ENCODE measurements at places on chromosomes 6 and 20.

GRCh38 chr6:144655376-144655775, 370.2 kb downstream of the UTRN start:
- DNase-seq: no peak

DNA sequence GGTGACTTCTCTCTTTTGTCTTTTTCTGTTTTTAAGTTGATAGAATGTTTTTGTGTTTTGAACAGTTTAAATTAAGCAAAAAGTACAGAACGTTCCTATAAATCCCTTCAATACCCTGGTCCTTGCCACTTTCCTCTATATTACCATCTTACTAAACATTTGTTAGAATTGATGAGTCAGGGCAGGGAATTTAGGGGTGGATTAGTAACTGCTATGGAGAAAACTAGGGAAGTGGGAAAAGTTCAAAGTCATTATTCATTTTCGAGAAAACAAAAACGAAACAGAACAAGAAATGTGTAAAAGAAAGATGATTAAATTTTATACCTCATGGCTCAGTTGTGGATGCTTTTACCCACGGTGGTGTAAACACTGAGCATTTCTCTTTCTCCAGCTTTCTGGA, 240.4 kb upstream of the SULF2 start:
- peak; percentile 67 for DNase-seq

- DNase-seq: no peak
These were observed 133.4 kb downstream of the CEBPB start for GRCh38 chr20:50323777-50324775.

DNA sequence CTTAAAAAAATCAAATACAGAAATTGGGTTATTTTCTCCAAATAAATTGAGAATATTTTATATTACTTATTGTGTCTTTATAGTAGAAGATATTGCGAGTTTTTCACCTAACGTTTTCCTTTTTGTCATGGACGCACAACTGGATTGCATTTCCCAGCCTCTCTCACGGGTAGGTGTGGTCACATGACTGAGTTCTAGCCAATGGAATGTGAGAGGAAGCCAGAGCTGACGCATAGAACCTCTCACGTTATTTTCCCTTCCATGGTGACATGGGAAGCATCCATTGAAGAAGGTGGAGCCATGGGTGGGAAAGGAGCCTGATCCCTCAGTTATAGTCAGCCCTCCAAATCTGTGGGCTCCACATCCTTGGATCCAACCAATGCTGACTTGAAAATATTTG, 155.9 kb upstream of the UST start:
- DNase-seq: no peak

DNA sequence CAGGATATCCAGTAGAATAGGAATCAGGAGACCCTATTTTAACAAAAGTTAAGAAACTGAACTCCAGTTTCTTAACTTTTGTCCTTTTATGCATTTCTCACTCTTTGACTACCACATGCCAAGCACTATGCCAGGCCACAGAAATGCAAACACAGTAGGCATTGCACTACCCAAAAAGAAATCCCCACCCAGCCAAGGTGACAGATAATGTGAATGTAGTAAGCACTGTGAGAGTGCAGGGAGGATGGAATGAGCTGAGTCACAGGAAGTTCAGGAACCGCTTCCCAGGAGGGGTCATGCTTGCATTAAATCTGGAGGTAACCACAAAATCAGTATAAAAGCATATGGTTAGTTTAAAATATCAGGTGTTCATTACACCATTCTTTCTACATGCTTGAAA, 20.1 kb upstream of the FAM83C start:
- peak; percentile 87 for DNase-seq

DNA sequence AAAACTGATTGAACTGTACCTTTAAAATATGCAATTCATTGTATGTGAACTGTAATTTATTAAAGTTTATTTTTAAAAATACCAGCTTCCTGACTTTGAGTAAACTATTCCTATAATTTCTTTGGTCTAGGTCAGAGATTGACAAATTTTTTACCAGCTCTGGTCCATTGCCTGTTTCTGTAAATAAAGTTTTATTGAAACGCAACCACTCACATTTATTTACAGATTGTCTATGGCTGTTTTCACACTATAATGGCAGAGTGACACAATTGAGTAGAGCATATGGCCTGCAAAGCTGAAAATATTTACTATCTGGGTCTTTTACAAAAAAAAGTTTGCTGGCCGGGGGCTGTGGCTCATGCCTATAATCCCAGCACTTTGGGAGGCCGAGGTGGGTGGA, 33.0 kb upstream of the NFATC2 start:
- DNase-seq: no peak

- DNase-seq: no peak
These were observed 13.6 kb downstream of the KCNK5 start for GRCh38 chr6:39215640-39216158.

DNA sequence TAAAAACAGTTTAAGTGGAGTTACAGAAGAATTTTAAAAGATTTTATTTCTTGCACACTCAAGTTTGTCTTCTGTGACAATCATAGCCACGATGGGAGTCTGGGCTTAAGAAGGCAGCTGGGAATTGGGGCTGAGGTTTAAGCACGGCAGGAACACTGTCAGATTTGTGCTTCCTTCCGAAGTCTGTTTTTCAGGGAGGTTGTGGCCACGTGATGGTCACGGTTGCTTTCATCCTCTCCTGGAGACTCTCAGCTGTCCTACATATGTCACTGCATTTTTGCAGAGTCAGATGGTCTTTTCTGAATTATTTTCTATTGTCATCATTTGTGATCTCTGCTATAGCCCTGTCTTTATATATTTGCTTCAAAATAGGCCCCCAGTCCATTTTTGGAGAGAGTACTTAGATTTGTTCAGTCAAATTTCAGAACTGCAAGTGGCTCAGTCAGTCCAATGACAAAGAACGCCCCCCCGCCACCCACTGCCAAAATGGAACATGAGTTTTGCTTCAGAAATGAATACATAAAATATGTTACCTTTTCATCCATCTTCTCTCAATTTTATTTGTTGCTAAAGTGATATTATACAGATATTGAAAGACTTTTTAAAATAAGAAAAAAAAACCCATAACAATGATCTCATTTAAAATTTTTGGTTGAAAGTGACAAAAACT, 111.8 kb upstream of the ZFP64 start:
- DNase-seq: no peak

DNA sequence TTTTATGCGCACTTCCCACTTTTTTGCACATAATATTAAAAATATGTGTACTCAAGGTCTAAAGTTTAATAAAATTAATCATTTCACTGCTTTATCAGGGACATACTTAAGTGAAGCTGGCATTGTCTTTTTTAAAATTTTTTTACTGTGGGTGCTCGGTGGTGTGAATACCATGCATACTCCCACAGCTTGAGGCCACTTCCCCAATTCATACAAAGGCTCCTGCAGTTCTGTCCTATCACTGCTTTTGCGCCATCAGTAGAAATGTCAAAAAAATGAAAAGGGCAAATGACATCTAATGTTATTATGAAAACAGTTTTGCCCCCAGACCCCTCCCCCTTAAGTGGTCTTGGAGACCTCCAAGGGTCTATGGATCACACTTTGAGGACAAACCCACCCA, 464.1 kb upstream of the ARID1B start:
- DNase-seq: no peak

DNA sequence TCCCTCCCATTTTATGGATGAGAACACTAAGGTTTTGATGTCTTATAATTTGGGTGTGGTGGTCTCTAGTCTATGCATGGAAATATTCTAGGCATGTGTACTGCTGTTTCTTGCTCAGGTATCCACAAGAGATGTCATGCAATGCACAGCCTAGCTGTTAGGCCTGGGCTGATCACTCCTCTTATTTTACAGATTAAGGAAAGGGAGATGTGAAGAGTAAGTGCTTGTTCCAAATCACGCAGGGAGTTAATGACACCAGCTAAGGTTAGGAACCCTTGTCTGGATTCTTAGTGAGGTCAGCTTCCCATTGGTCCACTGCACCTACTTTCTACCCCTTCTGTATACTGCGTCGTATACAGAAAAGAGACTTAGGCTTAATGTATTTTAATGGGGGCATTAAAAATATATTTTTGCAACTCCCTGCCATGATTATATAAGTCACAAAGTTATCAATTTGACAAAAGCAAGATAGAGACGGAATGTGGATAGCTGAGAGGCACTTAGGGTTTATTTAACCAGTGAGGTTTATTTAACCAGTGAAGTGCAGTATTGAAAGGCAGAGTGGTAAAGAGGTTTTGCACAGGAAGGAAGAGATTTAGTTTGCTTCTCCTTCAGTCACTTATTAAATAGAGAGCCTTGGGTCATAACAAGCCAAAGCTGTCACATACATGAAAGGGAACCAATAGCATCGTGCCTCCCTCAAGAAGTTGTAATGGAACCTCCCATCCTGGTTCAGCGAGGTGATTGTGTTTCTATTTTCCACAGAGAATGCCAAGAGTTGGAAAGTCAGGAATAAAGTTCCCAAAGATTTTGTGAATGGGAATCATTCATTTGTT, 95.0 kb upstream of the FAM184A start:
- no peak for DNase-seq

GRCh38 chr6:37516076-37516919, 16.6 kb upstream of the CCDC167 start:
- no peak for DNase-seq

GRCh38 chr6:137646484-137646883, 152.3 kb upstream of the OLIG3 start:
- no peak for DNase-seq

DNA sequence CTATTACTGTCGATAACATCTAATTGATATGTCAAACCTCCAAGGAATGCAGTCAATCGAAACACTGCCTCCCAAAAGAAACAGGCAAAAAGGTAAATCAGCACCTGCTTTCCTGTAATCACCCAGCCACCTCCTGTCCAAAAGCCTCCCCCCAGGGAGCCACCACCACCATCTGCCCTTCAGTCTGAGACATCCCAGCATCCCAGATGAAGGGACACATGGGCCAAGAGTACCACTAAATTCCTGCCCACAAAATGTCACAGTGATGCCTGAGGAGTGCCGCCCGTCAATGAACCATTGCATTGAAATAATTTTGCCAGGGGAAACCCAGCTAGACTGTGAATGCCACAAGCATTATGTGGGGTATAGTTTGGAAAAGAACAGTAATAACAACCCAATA, 401.7 kb downstream of the ZFAND3 start:
- no peak for DNase-seq

DNA sequence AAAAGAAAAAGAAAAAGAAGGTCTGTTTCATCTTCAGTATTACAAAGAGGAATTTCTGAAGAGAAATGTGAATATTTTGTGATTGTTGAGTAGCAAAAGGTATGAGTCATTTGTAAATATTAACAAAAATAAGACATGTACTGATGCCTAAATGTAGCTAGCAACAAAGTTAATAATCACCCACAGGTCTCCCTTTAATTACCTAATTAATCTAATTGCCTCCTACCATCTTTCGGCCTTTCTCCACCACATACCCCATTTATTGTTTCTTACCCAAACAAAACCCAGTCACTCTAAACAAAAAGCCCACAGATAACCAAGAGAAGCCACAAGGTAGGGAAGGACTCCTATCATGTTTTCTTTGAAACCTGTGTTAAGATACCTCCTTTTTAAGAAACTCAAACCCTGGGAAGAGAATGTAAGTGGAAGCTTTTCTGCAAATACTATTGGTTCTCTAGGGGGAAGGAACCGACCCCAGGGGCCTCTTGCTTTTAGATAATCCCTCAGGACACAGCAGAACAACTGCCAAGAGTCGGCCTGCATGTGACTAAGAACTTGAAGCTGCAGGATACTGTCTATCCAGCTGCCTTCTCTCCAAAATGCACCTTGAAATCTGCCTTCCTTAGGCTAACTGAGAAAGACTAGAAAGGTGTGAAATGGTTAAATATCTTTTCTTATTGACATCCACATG, 16.1 kb upstream of the STK38 start:
- DNase-seq: peak; percentile 45

DNA sequence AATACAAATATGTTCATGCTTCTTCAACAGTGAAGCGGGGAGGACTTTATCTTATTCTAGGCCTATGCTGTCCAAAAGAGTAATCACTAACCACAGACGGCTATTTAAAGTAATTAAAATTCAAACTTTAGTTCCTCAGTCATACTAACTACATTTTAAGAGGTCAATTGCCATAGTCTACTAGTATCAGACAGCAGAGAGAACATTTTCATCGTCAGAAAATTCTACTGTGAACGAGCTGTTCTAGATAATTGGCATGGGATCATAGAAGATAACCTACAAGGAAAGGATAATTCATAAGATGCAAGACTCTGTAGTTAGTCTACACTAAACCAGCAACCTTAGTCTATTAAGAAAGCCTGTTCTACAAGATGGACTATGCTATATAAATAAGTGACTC, 44.4 kb downstream of the PRKN start:
- no peak for DNase-seq

DNA sequence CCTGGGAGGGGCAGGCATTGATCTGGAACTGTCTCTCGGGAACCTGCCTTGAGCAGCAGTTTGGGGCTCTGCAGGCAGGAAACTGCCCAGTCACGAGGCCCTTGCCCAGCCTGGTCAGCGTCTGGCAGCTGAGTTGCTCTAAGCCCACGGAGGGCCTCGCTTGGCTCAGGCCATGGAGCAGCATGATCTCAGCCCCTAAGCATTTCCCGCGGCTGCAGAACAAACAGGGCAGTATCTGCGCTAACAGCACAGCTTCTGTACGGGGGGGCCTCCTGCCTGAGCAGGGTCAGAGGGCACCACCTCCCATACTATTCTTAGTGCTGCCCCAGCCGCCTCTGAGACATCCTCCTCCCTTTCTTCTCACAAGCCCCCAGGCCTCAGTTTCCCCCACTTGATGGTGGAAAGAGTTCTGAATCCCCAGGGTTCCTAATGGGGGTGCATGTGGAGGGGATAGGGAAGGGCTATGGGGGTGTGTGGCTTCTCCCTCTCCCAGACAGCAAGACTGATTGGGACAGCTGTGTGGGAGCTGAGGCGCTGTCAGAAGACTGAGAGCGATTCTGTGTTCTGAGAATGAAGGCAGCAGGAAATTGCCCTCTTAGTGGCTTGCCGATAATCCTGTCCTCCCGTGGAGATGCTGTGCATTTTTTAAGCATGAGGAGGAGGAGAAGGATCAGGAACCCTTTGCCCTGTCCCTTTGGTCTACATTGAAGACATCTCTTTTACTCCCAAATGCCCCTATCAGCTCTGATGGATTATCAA, 46.4 kb downstream of the MOCS1 start:
- DNase-seq: peak; percentile 96

DNA sequence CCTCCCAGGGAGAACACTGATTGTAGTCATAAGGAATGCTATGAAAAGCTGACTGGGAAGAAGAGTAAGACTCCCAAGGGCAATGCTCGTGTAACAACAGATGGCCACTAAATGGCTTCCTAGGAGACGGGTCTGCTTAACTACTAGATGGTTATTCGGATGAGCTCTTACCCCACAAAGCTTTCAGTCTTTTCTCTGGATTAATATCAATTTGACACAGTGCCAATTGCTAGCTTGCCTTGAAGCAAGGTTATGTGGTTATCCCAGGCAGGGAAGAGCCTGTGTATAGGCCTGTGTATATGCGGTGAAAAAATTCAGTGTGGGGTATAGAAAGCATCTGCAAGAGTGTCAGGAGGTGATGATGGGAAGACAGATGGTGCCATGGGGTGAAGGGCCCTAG, 86.4 kb upstream of the NOX3 start:
- no peak for DNase-seq

DNA sequence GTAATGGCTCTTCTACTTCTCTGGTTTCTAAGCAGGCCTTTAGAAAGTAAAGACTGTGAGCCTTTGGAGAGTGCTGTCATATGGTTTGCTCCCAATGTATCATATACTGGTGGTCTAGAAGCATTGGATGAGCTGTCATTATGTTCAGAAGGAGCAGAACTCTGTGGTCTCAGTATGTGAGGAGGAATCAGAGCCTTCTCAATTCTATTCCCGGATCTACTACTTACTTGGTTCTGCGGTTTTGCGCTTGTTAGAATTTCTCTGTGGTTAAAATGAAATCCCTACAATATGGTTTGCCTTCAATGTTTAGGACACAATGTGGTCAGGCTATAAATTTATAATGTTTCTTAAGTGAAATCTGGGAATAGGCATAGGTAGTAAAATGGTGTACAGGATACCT, 64.6 kb downstream of the RWDD2A start:
- no peak for DNase-seq
